ENCODE measurements at places on chromosomes 12 and 14.

- DNase-seq: no peak
These were observed 24.4 kb upstream of the FRMD6 start for GRCh38 chr14:51627313-51627712.

DNA sequence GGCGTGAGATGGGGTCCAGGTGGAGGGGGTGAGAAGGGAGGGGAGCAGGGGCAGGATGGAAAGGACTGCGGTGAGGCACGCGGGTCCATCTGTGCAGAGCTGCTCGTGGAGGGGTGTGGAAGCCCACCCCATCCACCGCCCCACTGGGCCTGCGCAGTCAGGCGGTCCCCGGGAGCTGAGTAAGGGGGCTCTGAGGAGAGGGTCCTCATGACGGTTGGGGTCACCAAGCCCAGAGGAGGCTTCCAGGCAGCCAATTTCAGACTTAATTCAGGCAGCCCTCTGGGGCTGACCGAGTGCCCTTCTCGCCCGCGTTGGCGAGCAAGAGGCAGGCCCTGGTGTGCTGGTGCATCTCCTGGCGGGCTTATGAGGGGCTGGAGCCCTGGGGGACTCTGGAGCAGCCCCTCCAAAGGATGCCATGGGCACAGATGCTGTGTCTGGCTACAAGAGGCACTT lies 115.5 kb downstream of the KIF26A start:
- no peak for DNase-seq

GRCh38 chr12:1351926-1352325 lies 242.5 kb downstream of the FBXL14 start:
- DNase-seq: no peak

DNA sequence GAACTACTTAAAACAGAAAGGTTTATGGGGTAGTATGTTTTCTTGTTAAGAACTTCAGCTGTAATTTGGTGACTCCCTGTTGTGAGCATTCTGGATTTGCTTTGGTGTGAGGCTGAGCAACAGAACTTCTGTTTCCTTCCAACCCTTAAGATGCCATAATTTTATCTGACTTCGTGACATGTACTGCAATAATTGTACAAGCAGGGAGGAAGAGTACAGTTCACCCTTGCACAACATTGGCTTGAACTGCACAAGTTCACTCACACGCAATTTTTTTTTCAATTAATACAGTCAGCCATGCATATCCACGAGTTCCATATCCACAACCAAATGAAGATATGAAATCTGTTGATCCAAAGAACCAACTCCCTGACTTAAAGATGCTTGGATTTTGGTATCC lies 42.9 kb upstream of the ANKS1B start:
- DNase-seq: no peak

- no peak for DNase-seq
These were observed 40.7 kb downstream of the ATG14 start for GRCh38 chr14:55370883-55371455.

DNA sequence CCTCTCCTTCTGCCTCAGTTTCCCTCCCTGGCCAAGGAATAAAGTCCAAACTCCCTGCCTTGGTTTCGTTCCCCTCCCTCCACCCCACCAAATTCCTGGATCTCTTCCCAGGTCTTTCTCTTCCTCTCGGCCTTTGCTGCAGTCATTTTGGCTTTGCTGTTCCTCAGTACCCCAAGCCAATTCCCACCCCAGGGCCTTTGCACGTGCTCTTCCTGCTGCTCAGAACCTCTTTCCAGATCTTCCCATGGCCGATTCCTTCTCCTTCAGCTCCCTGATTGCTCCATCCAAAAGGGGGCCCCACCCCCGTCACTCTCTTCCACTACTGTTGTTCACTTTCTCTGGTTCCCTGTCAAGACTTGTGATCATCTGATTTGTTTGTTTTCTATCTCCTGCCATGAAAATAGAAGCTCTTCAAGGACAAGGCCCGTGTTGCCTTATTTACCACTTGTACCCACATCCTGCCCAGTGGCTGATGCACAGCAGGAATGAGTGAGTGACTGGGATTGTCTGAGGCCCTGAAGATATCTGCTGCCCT lies 3.1 kb downstream of the HNF1A start:
- no peak for DNase-seq

- no peak for DNase-seq
These were observed 56.2 kb downstream of the MIPOL1 start for GRCh38 chr14:37253905-37254304.

DNA sequence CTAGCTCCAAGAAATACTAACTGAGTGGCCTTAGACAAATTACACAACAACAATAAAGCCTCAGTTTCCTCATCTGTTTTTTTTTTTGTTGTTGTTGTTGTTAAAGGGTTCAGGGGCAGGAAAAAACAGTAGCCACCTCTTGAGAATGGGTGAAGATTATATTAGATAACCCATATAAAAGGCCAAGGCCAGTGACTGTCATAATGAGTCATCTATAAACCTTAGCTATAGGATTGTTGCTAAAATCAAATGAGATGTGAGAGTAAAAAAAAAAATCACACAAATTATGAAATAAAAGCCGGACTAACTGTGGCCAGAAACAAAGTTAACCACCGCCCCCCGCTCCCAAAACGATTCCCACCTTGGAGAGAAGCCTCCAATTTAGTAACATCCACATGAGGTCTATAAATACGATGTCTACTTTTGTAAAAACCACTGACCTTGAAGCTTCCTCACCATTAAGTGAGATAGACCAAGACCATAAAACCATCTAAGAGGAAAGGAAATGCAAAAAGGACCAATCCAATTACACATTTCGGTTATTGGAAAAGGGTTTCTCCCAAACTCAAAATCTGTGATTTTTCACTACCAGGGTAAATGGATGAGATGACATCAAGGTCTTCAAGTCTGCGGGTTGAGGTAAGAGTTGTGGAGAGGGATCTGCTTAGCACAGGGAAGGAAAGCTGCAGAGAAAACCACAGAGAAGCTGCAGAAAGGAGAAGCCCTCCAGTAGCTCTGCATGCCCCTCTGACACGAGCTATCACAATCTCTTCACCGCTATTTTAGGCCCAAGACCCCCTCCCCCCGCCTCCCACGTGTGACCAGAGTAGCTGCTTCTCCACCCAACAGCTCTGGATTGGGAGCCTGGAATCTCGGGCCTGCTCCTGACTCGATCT lies 1.0 kb downstream of the NAA25 start:
- peak; percentile 71 for DNase-seq

GRCh38 chr12:25977047-25977446 lies 18.6 kb downstream of the RASSF8 start:
- no peak for DNase-seq

- DNase-seq: peak; percentile 42
These were observed 103.9 kb upstream of the RFLNA start for GRCh38 chr12:124191024-124191359.

DNA sequence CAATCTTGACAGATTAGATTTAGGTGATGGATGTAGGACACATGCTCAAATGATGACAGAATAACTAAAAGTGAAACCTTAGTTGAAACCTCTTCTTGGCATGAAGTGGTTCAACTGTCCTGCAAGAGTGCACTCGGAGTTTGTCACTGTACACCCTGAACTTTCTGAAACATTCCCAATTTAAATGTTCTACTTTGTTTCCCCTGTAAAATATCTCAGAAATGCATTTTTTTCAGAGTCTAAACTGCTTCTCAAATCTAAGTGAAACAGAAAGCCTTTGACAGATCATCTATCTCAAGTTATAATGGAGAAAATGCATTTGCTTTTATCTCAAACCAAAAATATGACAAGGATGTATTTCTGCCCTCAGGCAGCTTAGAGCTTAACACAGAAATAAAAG lies 66.0 kb downstream of the BHLHE41 start:
- DNase-seq: no peak

GRCh38 chr12:99146185-99146584 lies 501.1 kb downstream of the APAF1 start:
- no peak for DNase-seq

DNA sequence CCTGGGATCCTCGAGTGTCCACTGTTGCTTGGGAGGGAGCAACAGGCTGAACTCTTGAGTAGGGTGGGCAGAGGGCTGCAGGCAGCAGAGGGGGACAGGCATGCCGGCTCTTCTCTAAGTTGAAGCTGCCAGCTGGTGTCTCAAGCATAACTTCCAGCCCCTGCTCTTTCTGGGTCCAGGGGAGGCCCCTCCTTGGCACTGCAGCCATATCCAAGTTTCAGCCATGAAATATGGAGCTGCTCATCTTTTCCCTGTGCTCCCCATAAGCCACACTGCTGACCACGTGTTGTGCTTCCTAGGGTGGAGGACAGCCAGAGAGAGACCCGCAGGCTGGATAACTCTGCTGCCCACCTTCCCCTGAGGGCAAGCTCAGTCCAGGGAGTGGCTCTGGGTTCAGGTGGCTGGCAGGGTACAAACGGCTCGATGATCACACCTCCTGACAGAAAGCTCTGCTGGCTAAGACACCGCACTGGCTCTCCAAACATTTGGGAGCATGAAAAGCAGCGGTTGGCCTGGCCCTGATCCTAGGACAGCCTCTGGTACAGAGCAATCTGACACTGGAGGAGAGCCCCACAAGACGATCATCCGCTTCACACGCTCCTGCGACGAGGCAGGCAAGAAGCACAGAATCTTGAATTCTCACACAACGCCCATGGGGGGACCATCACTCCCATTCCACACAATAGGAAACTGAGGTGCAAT lies 79.6 kb downstream of the PITPNM2 start:
- DNase-seq: no peak

GRCh38 chr12:46516933-46517578 lies 144.5 kb upstream of the SLC38A2 start:
- DNase-seq: no peak
